ENCODE measurements at places on chromosomes 12 and 14. TPM values are rescaled to one million over a fixed set of nuclear protein-coding genes. Genes with fewer than 3 reads are reported as not detected.

GRCh38 chr12:123998991-123999359 is 26.0 kb downstream of the ZNF664 start:
- DNase-seq = no peak

Gene BORCS5
- 7.9 TPM for total RNA-seq

GRCh38 chr14:68685419-68686204 is 107.3 kb downstream of the ZFP36L1 start:
- DNase-seq = peak; percentile 98

Gene KIF26A
- 0.26 TPM for total RNA-seq

Gene KRT85
- not detected for total RNA-seq

Gene OVCH1
- total RNA-seq = 0.26 TPM

Gene CELA1
- not detected for total RNA-seq

DNA sequence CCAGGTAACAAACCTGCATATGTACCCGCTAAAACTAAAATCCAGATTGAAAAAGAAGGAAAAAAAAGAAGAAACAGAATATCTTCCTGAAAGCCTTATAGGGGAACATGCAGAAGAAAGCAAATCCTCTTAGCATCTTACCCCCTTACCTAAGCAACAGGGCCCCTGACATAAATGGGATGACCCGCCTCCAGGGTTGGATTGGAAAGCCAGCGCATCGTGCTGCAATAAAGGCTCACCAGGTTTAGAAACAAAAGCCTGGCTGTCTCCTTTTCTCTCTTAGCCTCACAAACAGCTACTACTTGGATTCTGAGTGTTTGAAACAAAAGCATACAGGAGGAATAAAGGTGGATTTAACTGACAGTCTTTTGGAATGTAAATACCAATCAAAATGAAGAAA is 13.8 kb upstream of the ADCK1 start:
- DNase-seq = no peak

Gene PPP2R5E
- 14.5 TPM for total RNA-seq

Gene TBC1D30
- 2.6 TPM for total RNA-seq

GRCh38 chr12:47100160-47100559 is 20.4 kb upstream of the AMIGO2 start:
- DNase-seq = no peak

- no peak for DNase-seq
Observed at GRCh38 chr12:123474485-123475245, 16.7 kb downstream of the SNRNP35 start.

GRCh38 chr12:114013575-114014345 is 47.6 kb upstream of the RBM19 start:
- DNase-seq = no peak

- DNase-seq = peak; percentile 12
Observed at GRCh38 chr12:57519796-57520052, 590 bp downstream of the DDIT3 start.

- no peak for DNase-seq
Observed at GRCh38 chr14:53723221-53723620, 233.4 kb downstream of the BMP4 start.

Gene AKAP5
- 0.13 TPM for total RNA-seq

- DNase-seq = no peak
Observed at GRCh38 chr12:53227836-53228235, 4.2 kb downstream of the RARG start.

Gene GSKIP
- 68.7 TPM for total RNA-seq
